ENCODE measurements at places on chromosomes 12 and 14.

- DNase-seq, result no peak
Measured at GRCh38 chr12:52246720-52247621, 13.9 kb downstream of the KRT7 start.

- no peak for DNase-seq
Measured at GRCh38 chr12:11664101-11664500, 14.6 kb downstream of the ETV6 start.

- no peak for DNase-seq
Measured at GRCh38 chr14:98961191-98961590, 310.8 kb downstream of the BCL11B start.

DNA sequence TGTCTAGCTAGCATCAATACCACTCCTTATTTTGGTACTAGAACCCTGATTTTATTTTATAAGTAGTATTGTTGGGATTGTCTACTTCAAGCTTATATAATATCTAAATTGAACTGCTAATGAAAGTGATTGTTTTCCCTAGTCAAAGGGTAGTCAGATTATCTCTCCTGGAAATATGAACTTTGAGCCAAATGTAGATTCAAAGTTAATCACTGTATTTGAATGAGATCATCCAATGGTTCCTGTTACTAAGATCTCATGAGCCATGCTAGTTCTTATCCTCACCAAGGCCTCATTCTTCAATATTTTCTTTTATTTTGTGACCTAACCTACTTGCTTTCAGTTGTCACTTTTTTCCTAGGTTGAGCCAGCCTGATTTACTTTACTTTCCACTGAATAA is 276.7 kb downstream of the RASSF9 start:
- no peak for DNase-seq
